ENCODE measurements at places on chromosomes 11 and 22. TPM values are rescaled to one million over a fixed set of nuclear protein-coding genes. Genes with fewer than 3 reads are reported as not detected.

The KDM4D gene
- 0.43 TPM for total RNA-seq

The TREH gene
- not detected for total RNA-seq

The BEST1 gene
- total RNA-seq: 5.8 TPM

The RFPL3 gene
- not detected for total RNA-seq

The SLC22A8 gene
- not detected for total RNA-seq

The ACRV1 gene
- total RNA-seq: not detected

The MDK gene
- total RNA-seq: 20.6 TPM

The SOX10 gene
- total RNA-seq: not detected

Measured in A549 treated with CpdA at 1 μM for 4 hours (cell line).